ENCODE measurements at places on chromosomes 7 and 10.

GRCh38 chr7:129723679-129724078 lies 112.2 kb downstream of the NRF1 start:
- DNase-seq = no peak

DNA sequence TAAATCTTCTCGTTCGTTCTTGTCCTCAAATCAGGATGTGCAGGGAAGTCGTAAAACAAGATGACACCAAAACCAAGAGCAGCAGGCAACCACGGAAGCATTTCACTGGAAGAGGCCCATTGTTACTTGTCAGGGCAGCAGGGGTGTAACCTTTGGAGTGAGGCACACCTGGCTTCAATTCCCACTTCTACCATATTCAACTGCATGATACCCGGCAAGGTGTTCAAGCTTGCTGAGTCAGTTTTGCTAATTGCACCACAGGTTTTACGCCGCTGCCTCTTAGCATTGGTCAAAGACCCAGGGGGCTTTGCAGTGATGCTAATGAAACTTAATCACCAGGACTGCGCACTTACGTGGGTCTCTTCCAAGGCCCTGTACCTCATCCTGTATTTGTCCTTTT lies 50.0 kb upstream of the PTER start:
- DNase-seq = no peak

DNA sequence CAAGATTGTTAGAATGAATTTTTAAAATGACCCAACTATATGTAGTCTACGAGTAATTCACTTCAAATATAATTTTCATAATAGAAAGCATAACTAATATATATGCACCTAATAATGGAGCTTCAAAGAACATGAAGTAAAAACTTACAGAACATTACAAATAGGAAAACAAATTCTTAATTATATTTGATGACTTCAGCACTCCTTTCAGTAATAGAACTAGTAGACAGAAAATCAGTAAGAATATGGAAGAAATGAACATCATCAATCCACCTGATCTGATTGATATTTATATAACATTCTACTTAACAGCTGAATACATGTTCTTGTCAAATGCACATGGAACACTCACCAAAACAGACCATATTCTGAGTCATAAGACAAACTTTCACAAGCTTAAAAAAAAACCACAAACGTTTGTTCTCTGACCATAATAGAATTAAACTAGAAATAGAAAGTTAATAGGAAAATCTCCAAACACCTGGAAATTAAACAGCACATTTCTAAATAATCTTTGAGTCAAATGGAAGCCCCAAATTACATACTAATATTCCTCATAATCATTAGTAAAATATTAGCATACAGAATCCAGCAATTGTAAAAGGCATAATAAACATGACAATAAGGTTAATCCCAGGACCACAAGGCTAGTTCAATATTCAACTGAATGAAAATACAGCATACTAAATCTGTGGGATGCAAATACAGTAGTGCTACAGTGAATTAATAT lies 48.0 kb downstream of the BRAF start:
- no peak for DNase-seq

DNA sequence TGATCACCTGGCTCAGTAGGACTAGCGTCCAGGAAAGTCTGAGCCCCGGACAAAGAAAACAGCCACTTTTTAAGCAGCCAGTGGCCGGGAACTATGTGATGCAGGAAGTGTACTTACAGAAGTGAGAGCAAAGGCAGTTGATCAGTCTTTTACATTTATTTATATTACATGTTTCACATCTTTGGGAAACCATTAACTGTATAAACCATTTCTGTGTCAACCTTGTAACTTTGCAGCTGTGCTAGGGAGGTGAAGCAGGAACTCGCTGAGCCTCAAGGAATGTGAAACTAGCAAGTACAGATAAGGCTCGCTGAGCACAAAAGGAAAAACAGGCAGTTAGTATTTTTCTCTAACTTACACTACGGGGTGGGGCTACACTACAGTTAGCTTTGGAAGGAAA lies 39.9 kb upstream of the HECW1 start:
- DNase-seq = no peak

GRCh38 chr7:106944035-106944665 lies 79.1 kb downstream of the PIK3CG start:
- no peak for DNase-seq

GRCh38 chr10:67612176-67612575 lies 83.8 kb downstream of the CTNNA3 start:
- no peak for DNase-seq
